Cortex of kidney (tissue), 1 donor: ENCODE measurements at places on chromosomes 13 and 19.

DNA sequence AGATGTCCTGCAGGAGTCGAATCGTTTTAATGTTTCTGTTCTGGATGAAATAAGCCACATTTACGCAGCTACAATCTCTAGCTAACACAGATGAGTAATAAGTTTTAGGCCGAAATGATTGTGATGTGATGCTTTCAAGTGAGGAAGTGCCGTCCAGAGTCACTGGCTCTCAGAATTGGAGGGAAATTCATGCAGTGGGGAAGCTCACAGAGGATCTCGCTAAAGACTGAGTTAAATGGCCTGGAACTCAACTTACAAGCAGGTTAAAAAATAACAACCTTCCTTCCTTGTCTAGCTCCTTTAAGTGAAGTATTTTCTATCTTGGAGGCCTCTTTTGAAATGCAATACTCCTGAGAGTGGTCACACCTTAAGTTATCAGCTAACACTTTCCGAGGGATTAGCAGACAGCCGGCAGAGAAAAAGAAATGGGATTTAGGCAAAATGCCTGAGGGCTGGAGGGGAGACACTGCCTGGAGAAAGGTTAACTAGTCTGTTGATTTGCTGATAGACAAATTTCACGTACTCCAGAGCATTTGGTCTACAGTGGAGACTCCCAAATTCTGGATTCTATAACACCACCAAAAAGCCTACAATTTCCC, 74.2 kb downstream of the IRS2 start:
- DNase-seq = no peak

GRCh38 chr19:35042954-35043604, 1.6 kb downstream of the HPN start:
- DNase-seq = no peak

- DNase-seq = no peak
These were observed 4.2 kb downstream of the RCBTB2 start for GRCh38 chr13:48528720-48529119.

- DNase-seq = no peak
These were observed 57.6 kb downstream of the RGCC start for GRCh38 chr13:41514853-41515395.

DNA sequence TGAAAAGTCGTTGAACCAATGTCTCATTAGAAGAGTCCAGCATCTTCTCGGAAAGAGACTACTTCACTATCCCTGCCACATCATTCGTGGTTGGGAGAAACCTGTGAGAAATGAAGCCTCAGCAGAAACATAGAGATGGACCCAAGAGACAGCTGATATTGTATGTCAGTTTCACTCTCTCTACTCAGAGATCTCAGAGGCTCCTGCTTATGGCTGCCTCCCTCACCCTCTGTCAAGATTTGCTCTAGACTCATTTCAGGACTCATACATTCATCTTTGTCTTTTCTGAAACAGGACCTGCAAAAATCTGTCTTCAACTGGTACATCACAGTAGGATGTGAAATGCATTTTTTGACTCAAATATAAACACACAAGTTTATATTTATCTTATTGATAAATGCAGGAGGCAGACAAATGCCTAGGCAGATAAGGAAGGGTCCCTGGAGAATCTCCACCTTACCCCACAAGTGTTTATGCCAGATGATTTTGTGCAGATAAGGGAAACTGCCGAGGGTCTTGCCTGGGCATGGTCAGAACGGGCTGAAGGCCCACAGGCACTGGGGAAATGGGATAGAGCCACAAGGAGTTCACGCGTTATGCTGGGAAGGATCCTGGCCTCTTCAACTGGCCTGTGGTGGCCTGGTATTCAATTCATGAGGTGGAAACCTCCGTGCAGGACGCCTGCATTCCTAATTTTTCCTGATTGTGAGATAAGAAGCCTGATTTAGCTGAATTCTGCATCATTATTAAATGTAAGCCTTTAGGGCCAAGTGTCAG, 1834.0 kb upstream of the PCDH20 start:
- no peak for DNase-seq

DNA sequence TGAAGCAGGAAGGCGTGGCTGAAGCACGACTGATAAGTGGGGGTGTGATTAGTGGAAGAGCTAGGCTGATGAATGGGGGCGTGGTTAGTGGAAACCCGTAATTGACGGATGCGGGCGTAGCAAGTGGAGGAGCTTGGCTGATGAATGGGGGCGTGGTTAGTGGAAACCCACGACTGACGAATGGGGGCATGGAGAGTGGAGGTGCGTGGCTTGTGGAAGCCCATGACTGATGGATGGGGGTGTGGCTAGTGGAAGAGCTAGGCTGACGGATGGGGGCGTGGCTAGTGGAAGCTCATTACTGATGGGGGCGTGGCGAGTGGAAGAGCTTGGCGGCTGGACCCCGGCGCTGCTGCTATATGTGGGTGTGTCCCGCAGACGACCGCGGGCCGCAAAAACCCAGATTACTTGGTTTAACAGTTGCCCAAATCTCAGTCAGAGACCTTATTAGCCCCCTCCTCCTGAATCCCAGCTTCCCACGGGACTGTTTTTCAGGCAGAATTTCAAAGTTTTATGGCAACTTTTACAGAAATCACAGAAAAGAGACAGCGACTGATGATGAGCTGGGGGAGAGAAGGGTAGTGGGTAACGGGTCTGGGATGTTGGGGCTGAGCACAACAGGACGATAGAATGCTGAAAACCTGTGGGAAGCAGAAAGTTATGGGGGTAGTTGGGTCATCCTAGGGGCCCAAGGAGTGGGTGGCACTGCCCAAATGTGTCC, 9.0 kb upstream of the MEIS3 start:
- no peak for DNase-seq

GRCh38 chr13:113607889-113608635, 23.5 kb downstream of the TFDP1 start:
- no peak for DNase-seq

DNA sequence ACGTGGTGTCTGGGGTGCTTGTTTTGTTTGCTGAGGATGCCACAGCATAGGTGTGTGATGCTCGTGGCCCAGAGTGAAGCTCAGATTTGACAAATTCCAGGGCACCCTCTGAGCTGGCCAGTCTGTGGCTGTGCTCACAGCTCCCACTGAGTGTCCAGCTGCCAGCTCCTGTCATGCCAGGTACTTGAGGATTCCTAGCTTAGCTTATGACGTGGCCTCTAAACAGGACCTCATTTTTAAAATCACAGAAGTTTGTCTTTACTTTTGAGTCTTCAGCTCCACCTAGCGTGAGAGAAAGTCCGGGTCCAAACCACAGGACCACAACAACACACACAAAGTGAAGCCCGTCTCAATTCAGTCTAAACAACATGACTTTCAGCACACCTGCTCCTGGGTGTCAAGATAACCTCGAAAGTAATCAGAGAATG, 117.3 kb downstream of the RAB20 start:
- no peak for DNase-seq

DNA sequence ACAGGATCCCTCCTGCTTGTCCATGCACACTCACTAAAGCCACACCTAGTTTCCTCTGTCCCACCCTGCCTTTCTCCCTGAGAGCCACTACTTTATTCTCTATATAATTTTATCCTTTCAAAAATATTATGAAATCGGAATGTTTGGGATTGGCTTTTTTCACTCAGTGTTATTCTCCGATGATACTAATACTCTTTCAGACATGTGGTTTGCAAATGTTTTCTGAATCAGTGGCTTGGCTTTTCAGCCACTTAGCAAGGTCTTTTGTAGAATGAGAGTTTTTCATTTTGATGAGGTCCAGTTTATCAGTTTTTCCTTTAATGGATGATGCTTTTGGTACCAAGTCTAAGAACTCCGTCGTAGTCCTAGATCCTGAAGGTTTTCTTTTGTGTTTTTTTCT, 11.6 kb downstream of the SPATA13 start:
- DNase-seq = no peak

- DNase-seq = no peak
These were observed 1422.1 kb downstream of the PCDH9 start for GRCh38 chr13:65808061-65808460.

- no peak for DNase-seq
These were observed 4.3 kb upstream of the POU4F1 start for GRCh38 chr13:78607409-78608251.

DNA sequence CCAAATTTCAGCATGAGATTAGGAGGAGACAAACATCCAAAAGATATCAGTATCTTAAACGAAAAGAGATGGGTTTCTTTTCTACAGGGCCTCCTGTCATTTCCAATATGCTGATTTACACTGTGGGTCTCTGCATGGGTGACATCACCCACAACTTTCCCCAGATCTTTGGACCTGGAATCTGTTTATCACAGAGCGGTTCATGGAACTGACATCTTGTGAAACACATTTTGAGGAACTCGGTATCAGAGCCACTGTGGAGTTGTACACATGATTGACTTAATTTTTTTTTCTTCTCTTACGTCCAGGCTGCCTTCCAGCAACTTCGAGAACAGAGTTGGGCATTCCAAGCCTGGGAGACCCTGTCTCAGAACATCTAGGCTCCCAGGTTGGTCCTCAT, 80.2 kb upstream of the SERP2 start:
- DNase-seq = no peak

GRCh38 chr19:41327076-41327575, 17.2 kb downstream of the CCDC97 start:
- no peak for DNase-seq

DNA sequence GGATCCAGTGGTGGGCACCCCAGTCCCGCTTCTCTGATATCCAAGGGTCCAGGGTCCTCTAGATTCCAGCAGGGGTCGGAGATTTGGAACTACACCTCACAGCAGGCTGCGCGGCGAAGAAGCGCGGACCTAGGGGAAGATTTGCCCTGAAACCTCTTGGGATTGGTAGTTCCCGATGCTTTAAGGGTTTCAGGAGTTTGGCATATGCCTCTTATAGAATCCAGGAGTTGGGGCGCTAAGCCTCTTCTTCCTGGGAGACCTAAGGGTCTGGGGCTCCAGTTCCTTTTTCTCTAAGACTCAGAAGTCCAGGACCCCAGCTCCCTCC, 349 bp downstream of the BCL2L12 start:
- DNase-seq = no peak

GRCh38 chr13:31629085-31629780, 110.1 kb upstream of the RXFP2 start:
- DNase-seq = no peak

GRCh38 chr13:79447741-79448140, 33.2 kb upstream of the NDFIP2 start:
- no peak for DNase-seq

GRCh38 chr13:42110410-42111155, 62.1 kb downstream of the DGKH start:
- no peak for DNase-seq

DNA sequence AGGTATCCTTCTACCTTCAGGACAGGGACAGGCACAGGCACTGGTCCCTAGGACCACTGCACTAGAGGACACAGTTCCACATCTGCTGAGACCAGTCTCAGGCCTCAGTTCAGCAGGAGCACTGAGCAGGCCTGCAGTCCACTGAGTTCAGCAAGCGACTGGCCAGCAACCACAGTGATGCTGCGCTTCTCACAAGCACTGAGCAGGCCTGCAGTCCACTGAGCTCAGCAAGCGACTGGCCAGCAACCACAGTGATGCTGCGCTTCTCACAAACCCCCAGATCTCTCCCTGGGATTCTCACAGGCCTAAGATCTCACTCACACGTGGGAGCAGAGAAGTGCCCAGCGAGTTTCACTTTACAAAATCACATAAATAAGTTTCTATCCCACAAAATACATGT, 140.6 kb downstream of the IRS2 start:
- no peak for DNase-seq

DNA sequence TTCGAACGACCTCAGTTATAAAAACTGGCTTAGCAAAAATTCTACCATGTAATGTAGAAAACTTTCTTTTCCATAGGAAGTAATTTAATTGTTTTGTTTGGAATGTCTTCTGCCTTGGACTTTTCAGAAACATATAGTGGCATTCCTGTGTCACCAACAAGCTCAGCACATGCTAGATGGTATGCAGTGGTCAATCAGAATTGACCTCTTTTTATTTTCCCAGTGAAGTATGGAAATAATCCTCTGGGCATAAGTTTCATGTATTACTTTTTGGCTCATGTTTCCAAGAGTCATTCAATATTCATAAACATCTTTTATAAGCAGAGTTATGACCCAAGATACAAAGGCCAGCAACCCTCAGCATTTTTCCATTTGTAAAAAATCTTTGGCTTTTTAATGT, 33.6 kb downstream of the NALCN start:
- no peak for DNase-seq

DNA sequence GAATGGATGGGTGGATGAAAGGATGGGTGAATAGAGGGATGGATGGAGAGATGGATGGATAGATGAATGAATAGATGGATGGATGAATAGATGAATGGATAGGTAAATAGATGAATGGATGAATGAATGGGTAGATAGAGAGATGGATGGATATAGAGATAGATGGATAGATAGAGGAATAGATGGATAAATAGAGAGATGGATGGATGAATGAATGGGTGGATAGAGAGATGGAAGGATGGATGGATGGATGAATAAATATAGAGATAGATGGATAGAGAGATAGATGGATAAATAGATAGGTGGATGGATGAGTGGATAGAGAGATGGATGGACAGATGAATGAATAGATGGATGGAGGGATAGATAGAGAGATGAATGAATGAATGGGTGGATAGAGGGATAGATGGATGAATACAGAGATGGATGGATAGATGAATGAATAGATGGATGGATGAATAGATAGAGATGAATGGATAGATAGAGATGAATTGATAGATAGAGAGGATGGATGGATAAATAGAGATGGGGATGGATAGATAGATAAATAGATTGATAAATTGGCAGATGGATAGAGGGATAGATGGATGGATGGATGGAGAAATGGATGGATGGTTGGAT, 106.7 kb upstream of the SOX1 start:
- DNase-seq = no peak

GRCh38 chr19:38736413-38737280, 7.6 kb downstream of the CAPN12 start:
- DNase-seq = no peak

- DNase-seq = no peak
These were observed at the start of gene LMO7 for GRCh38 chr13:75635828-75636435. TSS of gene LMO7 (plus strand) at chr13:75636330. CDS start at chr13:75636658, 328 bp downstream.

GRCh38 chr19:6723108-6723618, 2.7 kb upstream of the C3 start:
- no peak for DNase-seq

GRCh38 chr19:2777952-2778683, 5.0 kb downstream of the SGTA start:
- DNase-seq = no peak

- no peak for DNase-seq
These were observed 16.3 kb downstream of the CATSPERG start for GRCh38 chr19:38351865-38352395.

- DNase-seq = no peak
These were observed 150.6 kb upstream of the SPACA7 start for GRCh38 chr13:112225429-112226090.

- DNase-seq = no peak
These were observed 118.6 kb downstream of the URI1 start for GRCh38 chr19:30060531-30061222.

DNA sequence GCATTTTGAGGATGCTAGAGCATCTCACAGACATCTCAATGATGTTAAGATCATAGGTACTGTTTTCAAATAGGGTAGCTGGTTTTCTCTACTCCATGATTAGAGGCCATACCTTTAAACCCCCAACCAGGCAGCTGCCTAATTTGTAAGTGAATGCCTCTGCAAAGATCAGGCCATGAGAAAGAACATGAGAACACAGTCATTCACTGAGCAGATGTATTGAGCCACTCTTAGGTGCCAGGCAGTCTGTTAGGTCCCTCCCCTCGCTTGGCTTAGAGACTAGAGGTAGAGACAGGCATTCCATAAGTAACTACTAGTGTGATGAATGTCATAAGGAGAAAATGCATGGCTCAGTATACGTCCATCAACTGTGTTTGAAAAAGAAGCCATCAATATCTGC, 410.0 kb downstream of the FGF9 start:
- no peak for DNase-seq

GRCh38 chr13:79297128-79297527, 108.9 kb downstream of the RBM26 start:
- no peak for DNase-seq

- DNase-seq = no peak
These were observed 41.1 kb downstream of the ITGBL1 start for GRCh38 chr13:101493541-101493940.
